Chondrocyte (in vitro differentiated cells): ENCODE measurements at places on chromosomes 3 and 15. TPM values are rescaled to one million over a fixed set of nuclear protein-coding genes. Genes with fewer than 3 reads are reported as not detected.

DNA sequence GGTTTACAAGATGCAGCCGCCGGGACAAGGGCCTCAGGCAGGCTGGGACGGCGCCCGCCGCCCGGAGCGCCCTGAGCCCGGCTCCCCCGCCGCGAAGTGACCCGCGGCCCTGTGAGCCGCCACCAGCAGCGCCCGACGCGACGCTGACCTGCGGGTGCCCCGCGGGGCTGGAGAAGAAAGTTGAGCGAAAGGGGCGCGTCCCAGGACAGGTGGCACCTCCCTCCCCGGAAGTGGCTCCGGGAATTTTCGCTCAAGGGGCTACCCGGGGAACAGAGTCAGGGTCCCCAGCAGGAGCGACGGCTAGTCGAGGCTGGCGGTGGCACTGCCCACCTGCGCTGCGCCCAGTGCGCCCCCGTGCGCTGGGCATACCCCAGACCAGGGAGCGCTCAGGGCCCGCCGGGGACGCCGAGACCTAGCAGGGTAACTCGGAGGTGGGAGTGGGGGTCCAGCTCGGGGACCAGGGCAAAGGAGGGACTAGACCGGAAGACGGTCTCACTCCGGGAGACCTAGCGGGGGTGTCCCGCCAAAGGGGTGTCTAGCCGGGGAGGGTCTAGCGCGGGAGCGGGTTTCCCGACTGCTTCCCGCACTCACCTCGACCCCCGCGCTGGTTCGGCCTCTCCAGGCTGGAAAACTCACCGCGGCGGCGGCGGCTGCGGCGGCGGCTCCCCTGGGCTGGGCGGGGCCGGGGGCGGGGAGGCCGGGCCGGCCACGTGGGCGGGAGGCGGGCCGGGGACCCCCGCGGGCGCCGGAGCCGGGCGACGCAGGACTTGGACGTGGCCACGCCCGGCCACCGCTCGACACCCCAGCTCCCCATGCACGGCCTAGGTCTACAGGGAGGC lies 18.4 kb downstream of the SPATA12 start:
- no peaks in the 10 kb centered on the region for H3K36me3 ChIP-seq
- peak overlapping the region; percentile 72 for H3K4me3 ChIP-seq
- no peak for DNase-seq
- H3K27me3 ChIP-seq = peaks cover 4% of the 10 kb centered on the region
- H3K4me1 ChIP-seq = peaks cover 4% of the 10 kb centered on the region
- no peak overlapping the region for H3K27ac ChIP-seq

Gene NCK1
- total RNA-seq = 29.3 to 38.1 TPM (median 30.8 TPM) in 3 replicates

- no peaks in the 10 kb centered on the region for H3K27me3 ChIP-seq
- H3K27ac ChIP-seq = no peak overlapping the region
- no peak overlapping the region for H3K4me3 ChIP-seq
- peaks cover 7% of the 10 kb centered on the region for H3K4me1 ChIP-seq
- DNase-seq = no peak
- peaks cover 19% of the 10 kb centered on the region for H3K36me3 ChIP-seq
Observed at GRCh38 chr3:52472239-52473000, 17.0 kb downstream of the NISCH start.

GRCh38 chr3:13927295-13927694 lies 47.4 kb upstream of the WNT7A start:
- H3K4me3 ChIP-seq = no peak overlapping the region
- H3K27ac ChIP-seq = no peak overlapping the region
- no peaks in the 10 kb centered on the region for H3K4me1 ChIP-seq
- peaks cover 5% of the 10 kb centered on the region for H3K27me3 ChIP-seq
- no peak for DNase-seq

DNA sequence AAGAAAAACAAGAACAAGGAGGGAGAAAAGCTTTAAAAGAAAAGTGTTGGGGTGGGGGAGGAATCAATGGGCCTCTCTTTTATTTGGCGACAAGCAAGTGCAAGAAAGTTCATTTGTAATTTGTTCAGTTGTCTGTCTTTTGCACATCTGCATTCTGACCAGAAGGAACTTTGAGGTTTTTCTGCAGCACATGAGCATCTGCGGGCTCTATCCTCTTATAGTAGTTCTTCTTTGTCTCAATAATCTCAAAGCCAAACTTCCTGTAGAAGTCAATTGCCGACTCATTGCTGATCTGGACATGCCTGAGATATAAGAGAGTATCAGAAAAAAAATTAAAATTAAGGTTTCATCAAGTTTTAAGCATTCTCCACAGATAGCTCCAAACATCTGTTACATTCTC lies 24.4 kb downstream of the NAA50 start:
- peak overlapping the region; percentile 70 for H3K27ac ChIP-seq
- no peak for DNase-seq
- peaks cover 44% of the 10 kb centered on the region for H3K4me1 ChIP-seq
- peaks cover 22% of the 10 kb centered on the region for H3K36me3 ChIP-seq
- no peaks in the 10 kb centered on the region for H3K27me3 ChIP-seq
- no peak overlapping the region for H3K4me3 ChIP-seq

- H3K36me3 ChIP-seq = peaks cover 2% of the 10 kb centered on the region
- no peak for DNase-seq
- H3K27ac ChIP-seq = no peak overlapping the region
- H3K27me3 ChIP-seq = peaks cover 12% of the 10 kb centered on the region
- no peak overlapping the region for H3K4me3 ChIP-seq
- H3K4me1 ChIP-seq = peaks cover 6% of the 10 kb centered on the region
Observed at GRCh38 chr15:45715528-45715927, 80.7 kb downstream of the SQOR start.

GRCh38 chr3:95177096-95177495 lies 1114.2 kb downstream of the NSUN3 start:
- no peak overlapping the region for H3K27ac ChIP-seq
- no peaks in the 10 kb centered on the region for H3K4me1 ChIP-seq
- no peak overlapping the region for H3K4me3 ChIP-seq
- H3K27me3 ChIP-seq = no peaks in the 10 kb centered on the region

Gene ALPK3
- total RNA-seq = 0.56 to 6.4 TPM (median 4.2 TPM) in 3 replicates

DNA sequence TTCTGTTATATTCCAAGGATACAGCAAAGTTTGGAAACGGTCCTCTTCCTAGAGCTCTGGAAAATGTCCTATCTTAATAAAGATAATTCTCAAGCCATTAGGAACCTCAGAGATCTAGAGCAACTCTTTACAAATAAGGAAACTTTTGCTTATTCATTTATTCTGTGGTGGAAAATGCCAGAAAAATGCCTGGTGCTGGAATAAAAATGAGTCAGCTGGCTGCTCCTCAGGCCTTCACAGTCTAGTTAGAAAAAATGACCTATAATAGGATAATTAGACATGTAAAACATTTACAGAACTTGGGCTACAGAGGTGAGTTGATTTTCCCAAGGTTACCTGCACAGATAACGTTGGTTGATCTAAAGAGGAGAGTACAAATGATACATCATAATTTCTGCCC lies 372.5 kb downstream of the NLGN1 start:
- H3K4me3 ChIP-seq = no peak overlapping the region
- H3K36me3 ChIP-seq = no peaks in the 10 kb centered on the region
- H3K27ac ChIP-seq = no peak overlapping the region
- no peak for DNase-seq
- H3K4me1 ChIP-seq = no peaks in the 10 kb centered on the region
- H3K27me3 ChIP-seq = no peaks in the 10 kb centered on the region

GRCh38 chr3:172679599-172679998 lies 31.3 kb downstream of the NCEH1 start:
- peaks cover 27% of the 10 kb centered on the region for H3K4me1 ChIP-seq
- no peaks in the 10 kb centered on the region for H3K27me3 ChIP-seq
- H3K27ac ChIP-seq = no peak overlapping the region
- H3K36me3 ChIP-seq = no peaks in the 10 kb centered on the region
- no peak for DNase-seq
- H3K4me3 ChIP-seq = no peak overlapping the region

Gene MYLK
- 319 to 405 TPM (median 393 TPM) in 3 replicates for total RNA-seq

GRCh38 chr3:197546307-197547085 lies 9.3 kb downstream of the BDH1 start:
- H3K27me3 ChIP-seq = no peaks in the 10 kb centered on the region
- H3K4me3 ChIP-seq = no peak overlapping the region
- H3K36me3 ChIP-seq = peaks cover 3% of the 10 kb centered on the region

DNA sequence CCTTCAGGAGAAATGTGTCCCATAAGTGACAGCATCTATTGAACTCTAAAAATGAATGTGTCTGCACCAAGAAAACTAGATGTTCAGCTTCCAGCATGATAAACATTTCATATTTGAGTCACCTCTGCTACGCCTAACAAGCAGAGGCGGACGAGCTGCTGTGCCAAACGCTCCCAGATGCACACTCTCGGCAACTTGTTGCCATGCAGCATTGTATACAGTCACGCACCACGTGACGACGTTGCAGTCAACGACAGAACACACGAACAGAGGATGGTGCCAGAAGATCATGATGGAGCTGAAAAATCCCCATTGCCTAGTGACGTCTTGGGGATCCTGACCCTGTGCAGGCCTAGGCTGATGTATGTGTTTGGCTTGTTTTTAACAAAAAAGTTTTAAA lies 137.5 kb downstream of the XXYLT1 start:
- peaks cover 22% of the 10 kb centered on the region for H3K4me1 ChIP-seq
- H3K4me3 ChIP-seq = no peak overlapping the region
- no peak overlapping the region for H3K27ac ChIP-seq
- DNase-seq = no peak
- H3K36me3 ChIP-seq = peaks cover 1% of the 10 kb centered on the region
- no peaks in the 10 kb centered on the region for H3K27me3 ChIP-seq

Gene SCAPER
- 16.3 to 19.3 TPM (median 17.3 TPM) in 3 replicates for total RNA-seq

GRCh38 chr15:64634576-64635498 lies 140.6 kb downstream of the RBPMS2 start:
- H3K4me1 ChIP-seq = peaks cover 40% of the 10 kb centered on the region
- H3K4me3 ChIP-seq = no peak overlapping the region
- peak overlapping the region; percentile 78 for H3K27ac ChIP-seq
- H3K27me3 ChIP-seq = no peaks in the 10 kb centered on the region
- peaks cover 8% of the 10 kb centered on the region for H3K36me3 ChIP-seq

- H3K4me1 ChIP-seq = peaks cover 8% of the 10 kb centered on the region
- peaks cover 6% of the 10 kb centered on the region for H3K36me3 ChIP-seq
- H3K27me3 ChIP-seq = no peaks in the 10 kb centered on the region
- no peak overlapping the region for H3K4me3 ChIP-seq
- DNase-seq = no peak
Observed at GRCh38 chr15:52306270-52306669, 10.7 kb upstream of the MYO5C start.
